NCI-H1694 treated with DMSO at 0.1 percent for 48 hours (cell line): ENCODE measurements at places on chromosomes 7 and 10.

DNA sequence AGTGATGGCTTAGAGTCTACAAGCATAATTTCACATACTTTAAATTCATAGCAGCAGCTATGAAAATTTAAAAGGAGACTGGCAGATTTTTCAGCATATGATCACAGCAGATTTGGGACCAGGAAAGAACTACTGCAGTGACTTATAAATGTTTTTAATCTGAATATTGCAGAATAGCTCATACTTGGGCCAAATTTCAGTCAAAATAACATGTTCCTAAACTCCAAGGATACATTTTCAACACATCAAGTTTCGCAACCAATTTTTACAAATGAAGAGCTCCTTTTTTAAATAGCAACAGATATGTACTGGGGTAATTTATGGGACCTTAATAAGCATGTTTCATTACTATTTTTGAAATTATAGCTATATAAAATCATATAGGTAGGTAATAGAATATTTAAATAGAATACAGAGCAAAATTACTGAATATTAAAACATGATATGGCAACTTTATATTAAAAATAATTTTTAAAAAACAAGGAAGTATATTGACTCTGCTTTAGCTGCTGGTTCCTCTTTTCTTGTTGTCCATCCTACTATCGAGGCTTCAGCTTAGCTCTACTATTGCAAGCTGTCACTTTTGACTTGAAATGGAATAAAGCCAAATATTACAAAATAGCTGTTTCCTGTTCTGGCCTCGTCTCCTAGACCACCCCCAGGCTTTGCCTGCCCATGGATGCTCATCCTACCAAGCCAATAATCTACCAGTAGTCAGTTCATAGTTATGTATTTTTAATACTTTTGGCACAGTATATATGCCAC lies 123.1 kb downstream of the NRBF2 start:
- DNase-seq = peak; percentile 23

GRCh38 chr10:3756360-3756740 lies 28.7 kb downstream of the KLF6 start:
- no peak for DNase-seq

DNA sequence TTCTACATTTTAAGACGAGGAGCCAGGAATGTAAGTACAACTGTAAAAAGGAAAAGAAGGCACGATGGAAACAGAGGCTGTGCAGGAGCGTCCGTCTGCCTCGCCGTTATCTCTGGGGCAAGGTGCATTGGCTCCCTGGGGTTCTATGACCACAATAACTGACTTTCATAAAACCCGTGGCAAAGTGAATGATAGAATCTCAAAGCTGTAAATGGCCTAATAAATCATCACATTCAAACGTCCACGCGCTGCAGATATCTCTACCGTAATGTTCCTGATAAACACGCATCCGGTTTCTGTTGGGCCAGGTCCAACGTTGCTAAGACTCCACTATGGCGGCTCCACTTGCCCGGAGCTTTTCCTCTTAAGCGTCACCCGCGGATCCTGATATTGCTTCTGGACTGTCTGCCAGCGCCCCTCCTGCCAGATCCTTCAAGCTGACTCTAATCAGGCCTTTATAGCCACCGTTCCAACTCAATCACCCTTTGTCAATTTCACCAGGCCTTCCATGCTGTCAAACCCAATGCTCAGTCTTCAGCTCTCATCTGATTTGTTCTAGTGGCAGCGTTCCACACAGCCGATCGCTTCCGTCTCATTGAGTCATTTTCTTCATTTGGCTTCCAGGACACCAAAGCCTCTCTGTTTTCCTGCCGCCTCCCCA lies 265.6 kb upstream of the FOXK1 start:
- no peak for DNase-seq

DNA sequence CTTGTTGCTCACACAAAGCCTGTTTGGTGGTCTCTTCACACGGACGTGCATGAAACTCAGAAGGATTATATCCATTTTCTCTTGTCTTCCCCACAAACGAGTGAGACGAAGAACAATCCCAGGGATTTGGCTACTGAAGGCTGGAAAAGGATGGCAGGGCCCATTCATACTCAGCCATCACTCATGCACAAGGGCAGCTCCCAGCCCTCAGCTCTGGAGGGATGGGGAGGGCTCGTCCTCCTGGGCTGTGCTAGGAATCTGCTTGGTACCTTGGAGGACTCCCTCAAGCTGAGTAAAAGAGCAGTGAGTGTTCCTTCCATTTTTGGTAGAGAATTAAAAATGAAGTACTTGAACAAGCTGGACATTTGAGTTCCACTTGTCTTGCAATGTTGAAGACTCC lies 33.2 kb upstream of the RAB18 start:
- DNase-seq = no peak

DNA sequence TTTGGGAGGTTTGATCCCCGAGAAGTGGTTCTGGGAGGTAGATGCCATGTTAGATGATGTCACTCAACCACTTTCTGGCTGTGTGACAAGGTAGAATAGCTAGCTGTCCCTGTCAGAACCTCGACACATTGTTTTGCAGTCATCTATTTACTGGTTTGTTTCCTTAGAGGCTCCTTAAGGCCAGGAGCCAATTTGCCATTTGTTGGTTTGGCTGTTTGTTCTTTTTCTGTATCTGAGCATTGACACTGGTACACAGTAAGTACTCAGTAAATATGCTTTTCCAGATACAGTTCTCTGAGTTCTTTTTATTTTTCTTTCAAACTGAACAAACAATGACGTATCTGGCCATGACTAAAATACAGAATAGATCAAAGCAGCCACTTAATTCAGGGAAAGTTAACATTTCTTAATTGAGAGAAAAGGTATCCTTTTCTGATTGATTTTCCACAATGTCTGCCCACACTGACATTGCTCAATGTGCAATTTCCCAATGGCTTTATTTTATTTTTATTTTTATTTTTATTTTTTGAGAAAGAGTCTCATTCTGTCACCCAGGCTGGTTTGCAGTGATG lies 121.6 kb downstream of the SPAG6 start:
- DNase-seq = no peak

- no peak for DNase-seq
These were observed 964.6 kb upstream of the CELF2 start for GRCh38 chr10:10053051-10053450.

DNA sequence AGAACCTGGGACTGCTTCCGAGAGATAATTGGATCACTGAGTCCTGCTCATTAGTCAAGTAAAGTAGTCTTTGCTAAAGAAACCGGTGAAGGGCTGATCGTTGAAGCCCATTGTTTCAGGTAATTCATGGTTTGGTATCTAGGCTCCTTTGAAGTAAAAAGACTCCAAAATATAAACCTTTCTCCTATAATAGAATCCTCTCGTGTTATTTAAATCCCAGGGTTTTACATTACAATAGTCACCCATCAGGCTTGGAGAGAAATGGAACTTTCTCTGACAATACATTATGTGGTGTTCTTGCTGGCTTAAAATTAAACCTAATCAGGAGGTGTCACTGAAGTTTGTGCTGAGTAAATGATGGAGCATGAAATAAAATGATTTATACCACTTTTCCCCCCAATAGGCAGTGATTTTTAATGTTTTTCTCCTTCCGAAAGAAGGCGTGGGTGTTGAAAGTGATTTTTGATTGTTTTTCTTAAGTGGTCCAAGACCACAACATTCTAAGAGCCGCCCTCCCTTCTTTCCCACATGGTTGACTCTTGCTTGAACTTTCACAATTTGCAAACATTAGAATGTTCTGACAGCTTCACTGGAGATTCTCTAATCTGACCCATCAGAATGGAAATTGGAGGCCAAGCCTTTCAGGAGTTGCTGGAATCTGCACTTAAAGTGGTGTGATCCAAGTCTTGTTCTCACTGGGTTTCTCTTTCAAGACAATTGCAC lies 44.2 kb downstream of the LRMDA start:
- no peak for DNase-seq

DNA sequence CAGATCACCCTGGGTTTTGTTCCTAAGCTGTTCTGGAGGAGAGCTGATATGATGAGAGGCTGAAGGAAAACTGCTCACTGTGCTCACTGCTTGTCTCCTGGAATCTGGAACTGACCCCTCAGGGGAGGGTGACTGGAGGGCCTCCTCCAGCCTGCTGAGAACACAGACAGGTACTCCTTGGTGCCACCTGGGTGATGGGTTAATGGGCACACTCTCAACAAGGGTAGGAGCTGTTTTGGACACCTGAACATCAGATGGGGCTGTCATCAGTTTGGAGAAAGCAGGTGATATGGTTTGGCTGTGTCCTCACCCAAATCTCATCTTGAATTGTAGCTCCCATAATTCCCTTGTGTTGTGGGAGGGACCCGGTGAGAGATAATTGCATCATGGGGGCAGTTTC lies 58.1 kb upstream of the SORCS3 start:
- no peak for DNase-seq

- DNase-seq = no peak
These were observed 3.6 kb downstream of the CCNY start for GRCh38 chr10:35339942-35340341.

GRCh38 chr7:141544831-141545230 lies 6.4 kb upstream of the AGK start:
- no peak for DNase-seq

DNA sequence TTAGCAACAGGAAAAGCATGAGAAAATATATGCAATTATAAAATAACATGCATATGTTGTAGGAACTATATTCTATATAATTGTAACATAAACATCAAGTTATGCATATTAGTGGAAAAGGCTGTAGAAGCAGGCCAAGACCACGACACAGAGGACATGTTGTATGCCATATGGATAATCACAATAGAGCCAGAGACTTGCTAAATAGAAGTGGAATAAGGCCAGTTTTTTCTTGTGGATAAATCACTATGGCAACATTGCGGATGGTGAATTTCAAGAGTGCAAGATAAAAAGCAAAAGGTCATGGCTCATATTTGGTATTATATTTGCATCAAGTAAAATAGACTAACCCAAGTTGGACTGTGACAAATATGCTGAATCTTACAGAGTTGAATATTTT lies 93.0 kb downstream of the PCDH15 start:
- no peak for DNase-seq

GRCh38 chr7:66845379-66846095 lies 75.5 kb upstream of the TMEM248 start:
- no peak for DNase-seq

- no peak for DNase-seq
These were observed 454.2 kb upstream of the KLF6 start for GRCh38 chr10:4239186-4239585.

DNA sequence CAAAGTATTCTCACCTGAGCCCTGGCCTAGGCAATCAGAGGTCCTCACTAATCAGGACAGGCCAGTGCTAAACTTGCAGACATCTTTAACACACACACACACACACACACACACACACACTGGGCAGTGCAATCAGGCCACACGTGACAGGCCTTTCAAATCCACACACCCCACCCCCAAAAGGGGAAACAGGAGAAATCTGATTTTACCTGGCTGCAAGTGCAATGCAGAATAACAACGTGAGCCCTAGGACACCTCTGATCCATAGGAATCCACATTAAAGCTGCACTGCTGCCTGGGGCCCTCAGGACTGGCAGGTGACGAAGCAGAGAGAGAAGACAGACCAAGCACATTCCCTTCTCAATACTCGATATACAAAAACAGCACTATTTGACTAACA lies 218.9 kb downstream of the FAM107B start:
- no peak for DNase-seq

GRCh38 chr7:2158331-2159175 lies 74.2 kb downstream of the MAD1L1 start:
- DNase-seq = no peak

DNA sequence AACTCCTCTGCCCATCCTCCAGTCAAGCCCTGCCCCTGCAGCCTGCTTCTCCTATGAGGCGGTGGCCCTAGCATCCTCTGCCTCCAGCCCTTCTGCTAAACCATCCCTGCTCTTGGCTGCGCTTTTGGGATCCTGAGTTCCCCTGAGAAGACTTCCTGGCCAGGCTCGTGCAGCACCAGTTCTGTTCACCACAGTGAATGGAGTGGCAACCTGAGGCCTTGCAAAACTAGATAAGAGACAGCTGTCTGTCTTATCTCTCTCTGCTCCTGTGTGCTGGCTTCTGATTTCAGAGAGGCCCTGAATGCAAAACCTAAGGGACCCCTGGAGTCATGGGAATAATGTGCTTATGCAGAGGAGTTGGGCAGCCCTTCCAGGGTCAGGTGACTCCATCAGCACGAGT lies 119.2 kb downstream of the TMEM178B start:
- DNase-seq = no peak

DNA sequence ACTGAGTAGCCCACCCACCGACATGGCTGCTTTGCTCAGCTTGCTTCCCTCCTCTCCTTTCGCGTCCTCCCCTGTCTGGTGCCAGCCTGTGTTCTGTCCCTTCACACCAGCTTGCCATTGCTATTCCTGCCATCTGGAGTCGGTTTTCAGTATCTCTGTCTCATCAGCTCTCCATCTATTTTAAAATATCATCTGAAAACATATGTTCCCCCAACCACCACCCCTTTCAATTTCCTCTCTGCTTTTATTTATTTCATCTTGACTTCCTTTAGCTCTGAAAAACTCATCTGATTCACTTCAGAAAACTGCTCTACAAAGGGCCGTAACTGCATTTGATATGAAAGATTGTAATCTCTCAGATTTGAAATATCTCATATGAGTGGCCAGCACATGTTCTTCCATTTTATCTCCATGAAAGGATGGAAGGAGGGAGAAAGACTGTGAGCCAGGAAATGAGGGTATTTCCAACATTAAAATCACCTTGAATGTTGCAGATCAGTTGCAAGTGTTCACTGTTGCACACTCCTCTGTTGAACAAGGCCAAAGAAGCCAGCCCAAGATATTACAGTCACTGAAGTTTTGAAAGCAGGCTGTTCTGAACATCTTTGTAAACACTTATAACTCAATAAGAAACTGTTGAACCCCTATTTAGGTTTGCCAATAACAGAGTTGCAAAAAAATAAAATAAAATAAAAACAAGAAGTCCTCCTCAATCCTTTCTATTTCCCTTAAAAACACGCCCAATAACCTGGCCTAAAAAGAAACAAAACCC lies 202.4 kb upstream of the NEBL start:
- DNase-seq = no peak

- DNase-seq = no peak
These were observed 882.9 kb downstream of the NRG3 start for GRCh38 chr10:82757901-82758300.

DNA sequence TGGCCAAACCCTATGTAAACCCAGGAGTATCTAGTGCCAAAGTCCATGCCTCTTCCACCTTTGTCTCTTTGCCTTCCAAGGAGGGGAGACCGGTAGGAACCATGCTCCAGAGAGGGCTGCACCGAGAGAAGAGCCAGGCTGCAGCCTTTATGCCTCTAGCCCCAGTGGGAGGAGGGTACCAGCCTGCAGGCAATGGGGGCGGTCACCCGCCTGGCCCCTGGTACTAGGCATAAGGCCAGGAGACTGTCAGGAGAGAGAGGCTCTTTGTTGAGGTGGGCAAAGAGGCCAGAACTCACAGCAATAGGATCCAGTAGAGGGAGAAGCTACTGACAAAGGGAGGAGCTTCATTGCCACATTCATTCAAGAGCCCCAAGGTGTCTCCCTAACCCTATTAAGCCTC lies 146.6 kb upstream of the PDE1C start:
- no peak for DNase-seq

- DNase-seq = no peak
These were observed 597 bp downstream of the SND1 start for GRCh38 chr7:127652333-127653248.

DNA sequence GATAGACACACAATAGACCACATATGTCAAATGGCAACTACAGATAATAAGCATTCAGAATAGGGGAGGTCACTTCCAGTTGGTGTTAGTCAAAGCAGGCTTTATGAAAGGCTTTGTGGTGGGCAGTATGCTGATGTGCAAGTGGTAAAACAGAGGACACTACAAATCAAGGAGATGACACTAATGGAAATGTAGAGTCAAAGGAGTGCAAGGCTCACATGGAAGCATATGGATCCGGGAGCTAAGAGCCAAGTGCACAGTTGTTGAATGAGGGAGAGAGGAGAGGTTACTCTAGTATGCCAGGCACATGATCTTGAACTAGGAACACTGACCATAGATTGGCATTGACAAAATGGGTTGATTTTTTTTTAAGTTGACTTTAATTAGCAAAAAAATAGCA lies 62.7 kb downstream of the GRM3 start:
- DNase-seq = no peak
